Upper lobe of left lung (tissue), 6 donors: ENCODE measurements at places on chromosomes 7 and 10. TPM values are rescaled to one million over a fixed set of nuclear protein-coding genes. Genes with fewer than 3 reads are reported as not detected.

DNA sequence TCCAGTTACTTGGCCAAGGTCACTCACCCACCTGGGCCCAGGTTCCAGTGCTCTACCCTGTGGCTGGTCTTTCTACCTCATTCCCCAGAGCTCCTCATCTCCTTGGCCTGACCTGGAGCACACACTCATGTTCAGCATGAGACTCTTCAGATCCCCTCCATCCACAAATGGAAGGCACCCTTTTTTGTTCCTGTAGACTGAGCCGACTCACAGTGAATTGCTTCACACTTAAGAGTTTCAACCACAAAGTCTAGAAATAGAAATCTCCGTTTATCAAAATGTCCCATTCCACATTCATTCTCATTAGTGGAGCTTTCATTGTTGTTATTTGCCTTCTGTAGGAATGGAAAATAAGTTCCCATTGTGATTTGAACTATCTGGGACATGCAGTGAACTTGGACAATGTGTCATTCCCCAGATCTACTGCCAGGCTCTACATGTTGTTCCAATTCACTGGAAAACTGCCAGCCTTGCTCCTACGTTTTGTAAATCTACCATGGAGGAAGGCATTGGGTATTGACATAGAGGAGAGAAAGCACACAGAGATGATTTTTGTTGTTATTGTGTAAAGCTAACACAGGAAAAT is 125.3 kb upstream of the CELF2 start:
- no peak for DNase-seq

Gene HYAL4
- total RNA-seq = not detected

DNA sequence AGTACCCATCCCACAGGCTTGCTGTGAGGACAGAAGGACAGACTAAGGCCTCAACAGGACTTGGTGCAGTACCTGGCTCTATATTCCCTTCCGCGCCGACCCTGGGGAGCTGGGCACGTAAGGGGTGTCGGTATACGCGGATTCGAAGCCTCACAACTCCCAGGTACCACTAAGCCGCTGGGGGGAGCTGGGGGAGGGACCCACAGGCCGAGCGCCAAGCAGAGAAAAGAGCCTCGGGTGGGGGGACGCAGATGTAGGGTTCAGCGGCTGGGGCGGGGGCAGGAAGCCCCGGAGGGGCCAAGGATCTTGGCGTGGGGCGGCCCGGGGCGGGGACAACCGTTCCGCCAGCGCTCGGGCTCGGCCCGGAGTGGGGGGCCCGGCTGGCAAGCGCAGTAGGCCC is 126.4 kb upstream of the ZNF746 start:
- DNase-seq = no peak

GRCh38 chr10:128257428-128257827 is 131.2 kb upstream of the MKI67 start:
- no peak for DNase-seq

- DNase-seq = no peak
Observed at GRCh38 chr10:59896191-59896590, 10.2 kb downstream of the CCDC6 start.

- no peak for DNase-seq
Observed at GRCh38 chr10:35934642-35934995, 292.5 kb upstream of the FZD8 start.

- peak; percentile 82 for DNase-seq
Observed at GRCh38 chr7:90119178-90119971, 34.9 kb upstream of the STEAP1 start.

- no peak for DNase-seq
Observed at GRCh38 chr7:47000561-47000960, 581.4 kb downstream of the TNS3 start.

Gene C10orf105
- total RNA-seq = 0.44 TPM

GRCh38 chr7:75843613-75844116 is 30.1 kb upstream of the CCL24 start:
- no peak for DNase-seq

Gene TFPI2
- total RNA-seq = 2.6 TPM

GRCh38 chr7:22612776-22613175 is 112.8 kb upstream of the STEAP1B start:
- DNase-seq = no peak
